OCI-LY7 (cell line): ENCODE measurements at places on chromosomes 1 and 21. TPM values are rescaled to one million over a fixed set of nuclear protein-coding genes. Genes with fewer than 3 reads are reported as not detected.

RIPK4 gene
- total RNA-seq = 0.08 TPM in 1 of 2 replicates, not detected in the other

UBE2U gene
- total RNA-seq = not detected in 2 replicates

HES3 gene
- total RNA-seq = not detected in 2 replicates

RHD gene
- not detected in 2 replicates for total RNA-seq

CLDN19 gene
- not detected in 2 replicates for total RNA-seq

ZSWIM5 gene
- 0.26 and 0.42 TPM in 2 replicates for total RNA-seq

CLCA4 gene
- not detected in 2 replicates for total RNA-seq

LPAR3 gene
- not detected in 2 replicates for total RNA-seq

S100B gene
- total RNA-seq = not detected in 2 replicates

SLC6A9 gene
- total RNA-seq = 21.8 and 22.4 TPM in 2 replicates

CASZ1 gene
- total RNA-seq = 3.9 and 4.9 TPM in 2 replicates

MFSD2A gene
- 11.0 and 13.4 TPM in 2 replicates for total RNA-seq

OR2T33 gene
- total RNA-seq = not detected in 2 replicates
